ENCODE measurements at places on chromosomes 1 and 21.
A peak's percentile ranks its signal among the peaks of the same experiment; 100 is the strongest.

DNA sequence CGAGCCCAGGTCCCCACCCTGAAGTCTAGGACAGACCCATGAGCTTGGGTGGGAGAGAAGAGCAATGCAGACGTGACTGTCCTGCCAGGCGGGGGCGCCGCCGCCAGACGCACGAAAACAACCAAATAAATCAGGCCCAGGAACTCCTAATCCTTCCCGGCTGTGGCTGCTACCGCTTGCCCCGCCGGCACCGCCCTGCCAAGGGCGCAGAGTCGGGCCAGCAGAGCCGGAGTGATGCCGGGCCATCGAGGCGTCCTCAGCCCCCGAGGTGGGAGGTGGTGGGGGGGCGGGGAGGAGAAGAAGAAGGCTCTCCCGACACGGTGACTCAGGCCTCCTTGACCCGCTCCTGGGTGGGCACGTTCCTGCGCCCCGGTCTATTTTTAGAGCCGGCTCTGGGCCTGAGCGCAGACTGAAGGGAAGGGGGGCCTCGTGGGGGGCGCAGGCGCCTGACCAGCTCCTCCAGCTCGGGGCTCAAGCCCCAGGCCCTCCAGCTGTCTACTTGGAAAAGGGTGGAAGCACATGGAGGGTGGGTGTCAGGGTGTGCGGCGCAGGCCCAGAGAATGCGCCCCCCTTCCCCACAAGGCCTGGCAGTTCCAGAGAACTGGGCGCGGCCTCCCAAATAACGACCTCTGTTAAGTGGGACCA is 10.7 kb upstream of the COL16A1 start:
- DNase-seq = peak; percentile 78

DNA sequence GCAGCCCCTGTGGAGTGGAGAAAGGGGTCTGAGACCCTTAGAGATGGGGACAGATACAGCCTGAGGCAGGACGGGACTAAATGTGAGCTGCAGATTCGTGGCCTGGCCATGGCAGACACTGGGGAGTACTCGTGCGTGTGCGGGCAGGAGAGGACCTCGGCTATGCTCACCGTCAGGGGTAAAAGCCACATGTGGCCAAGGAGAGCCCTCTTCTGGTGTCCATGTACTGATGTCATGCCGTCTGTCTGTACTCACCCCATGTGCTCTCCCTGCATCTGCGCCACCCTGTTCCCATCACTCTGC is 84.7 kb downstream of the OBSCN start:
- DNase-seq = no peak

DNA sequence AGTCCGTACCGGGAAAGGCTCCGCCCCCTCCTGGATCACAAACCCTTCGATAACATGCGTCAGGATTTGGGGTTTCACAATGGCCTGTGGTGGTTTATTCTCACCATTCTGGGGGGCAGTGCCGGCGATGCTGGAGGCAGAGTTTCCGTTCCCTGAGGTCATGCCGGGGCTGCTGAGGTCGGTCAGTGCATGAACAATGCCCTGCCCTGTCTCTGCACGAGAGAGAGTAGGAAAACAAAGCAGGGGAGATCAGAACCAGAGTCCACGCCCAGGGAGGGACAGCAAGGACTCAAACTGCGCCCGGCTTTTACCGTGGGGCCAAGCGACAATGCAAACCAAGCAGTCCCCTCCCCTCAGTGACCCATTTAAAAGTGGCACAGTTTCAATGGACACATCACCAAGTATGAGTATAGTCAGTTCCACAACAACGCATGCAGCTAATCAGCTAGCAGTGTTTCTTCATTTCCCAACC is 13.2 kb upstream of the A3GALT2 start:
- no peak for DNase-seq

DNA sequence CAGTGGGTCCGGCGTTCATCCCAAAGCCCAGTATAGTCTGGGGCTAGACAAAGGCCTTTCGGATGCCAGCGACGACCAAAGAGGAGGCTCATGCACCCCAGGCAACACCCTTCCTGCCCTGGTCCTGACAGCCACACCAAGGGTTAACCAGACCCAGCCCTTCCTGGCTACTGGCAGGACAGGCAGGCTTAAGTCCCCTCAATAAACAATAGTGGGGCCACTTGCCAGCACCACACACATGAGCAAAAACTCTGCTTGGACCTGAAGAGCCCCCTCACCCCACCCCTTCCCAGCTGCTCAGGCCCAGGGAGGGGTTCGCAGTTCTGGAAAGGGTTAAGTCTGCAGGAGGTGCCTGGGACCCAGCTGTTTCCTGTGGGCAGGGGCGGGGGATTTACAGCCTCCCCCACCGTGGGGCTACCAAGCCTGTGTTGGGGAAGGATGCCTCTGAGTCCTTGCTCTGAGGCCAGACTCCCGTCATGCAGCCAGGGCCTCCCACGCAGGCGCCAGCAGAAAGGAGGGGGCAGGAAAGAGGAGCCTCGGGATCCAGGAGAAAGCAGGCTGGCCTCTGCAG is 18.2 kb downstream of the PHLDA3 start:
- DNase-seq = peak; percentile 39

- DNase-seq = peak; percentile 47
These were observed 119.7 kb downstream of the ZNF281 start for GRCh38 chr1:200290010-200290685.

- no peak for DNase-seq
These were observed 16.2 kb downstream of the SRRM1 start for GRCh38 chr1:24659166-24659904.

- no peak for DNase-seq
These were observed 15.1 kb downstream of the USP33 start for GRCh38 chr1:77744576-77744975.

DNA sequence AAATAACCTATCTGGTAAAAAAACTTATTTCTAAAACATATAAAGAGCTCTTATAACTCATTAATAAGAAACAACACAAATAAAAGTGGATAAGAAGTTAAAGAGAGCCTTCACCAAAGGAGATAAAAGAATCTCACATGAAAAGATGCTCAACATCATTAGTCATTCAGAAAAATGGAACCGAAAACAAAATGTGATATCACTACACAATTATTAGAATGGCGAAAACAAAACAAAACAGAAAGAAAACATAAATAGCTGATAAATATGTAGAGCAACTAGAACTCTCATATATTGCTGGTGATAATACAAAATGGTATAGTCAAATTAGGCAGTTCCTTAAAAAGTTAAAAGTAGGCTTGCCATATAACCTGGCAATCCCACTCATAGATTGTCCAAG is 1109.3 kb downstream of the PLA2G4A start:
- no peak for DNase-seq

DNA sequence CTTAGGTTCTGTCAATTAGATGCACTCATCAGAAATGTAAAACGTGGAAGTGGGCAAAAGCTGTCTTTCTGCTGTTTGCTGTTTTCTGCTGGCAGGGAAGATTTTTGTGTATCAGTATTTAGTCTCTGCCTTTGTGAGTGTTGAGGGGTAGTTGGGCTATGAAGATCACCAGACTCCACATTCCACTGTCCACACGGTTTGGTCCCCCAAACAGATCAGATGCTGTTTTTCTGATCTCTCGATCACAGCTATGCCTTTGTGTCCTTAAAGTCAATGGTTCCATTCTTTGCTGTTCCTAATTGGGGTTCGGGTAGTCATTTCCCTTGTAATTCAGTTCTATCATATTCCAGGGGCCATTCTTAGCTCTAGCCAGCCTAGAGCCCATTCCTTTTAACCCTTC is 27.0 kb upstream of the NPL start:
- DNase-seq = no peak

DNA sequence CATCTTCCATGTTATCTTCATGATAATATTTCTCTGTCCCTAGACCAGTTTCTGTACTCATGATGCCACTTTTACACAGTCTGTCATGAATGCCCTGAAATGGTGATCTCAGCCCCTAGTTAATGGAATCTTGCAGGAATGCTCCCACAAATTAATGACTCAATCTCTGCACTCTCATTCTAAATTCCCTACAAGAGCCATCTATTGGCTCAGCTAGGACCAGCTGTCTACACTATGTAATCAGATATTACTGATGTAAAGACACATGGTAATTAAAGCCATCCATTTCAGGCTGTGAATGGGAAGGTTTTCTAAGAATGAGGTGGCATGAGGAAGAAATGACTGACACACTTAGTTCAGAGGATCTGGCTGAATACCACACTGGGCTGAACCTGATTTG is 199.1 kb upstream of the KCND3 start:
- DNase-seq = no peak

DNA sequence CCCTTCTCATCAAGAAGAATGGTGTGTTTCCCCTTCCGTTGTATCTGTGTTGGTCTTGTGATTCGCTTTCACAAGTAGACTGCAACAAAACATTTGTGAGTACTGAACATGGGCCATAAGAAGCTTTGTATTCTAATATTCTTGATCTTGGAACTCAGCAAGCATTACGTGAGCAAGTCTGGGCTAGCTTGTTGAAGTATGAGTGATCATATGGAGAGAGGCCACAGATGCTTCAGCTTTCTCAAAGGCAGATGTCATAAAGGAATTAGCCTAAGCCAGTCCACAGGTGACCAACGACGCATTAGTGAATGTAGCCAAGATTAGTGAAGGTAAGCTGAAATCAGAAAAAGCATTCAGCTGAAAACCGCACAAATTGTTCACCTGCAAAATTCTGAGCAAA is 609.6 kb upstream of the NEGR1 start:
- no peak for DNase-seq

DNA sequence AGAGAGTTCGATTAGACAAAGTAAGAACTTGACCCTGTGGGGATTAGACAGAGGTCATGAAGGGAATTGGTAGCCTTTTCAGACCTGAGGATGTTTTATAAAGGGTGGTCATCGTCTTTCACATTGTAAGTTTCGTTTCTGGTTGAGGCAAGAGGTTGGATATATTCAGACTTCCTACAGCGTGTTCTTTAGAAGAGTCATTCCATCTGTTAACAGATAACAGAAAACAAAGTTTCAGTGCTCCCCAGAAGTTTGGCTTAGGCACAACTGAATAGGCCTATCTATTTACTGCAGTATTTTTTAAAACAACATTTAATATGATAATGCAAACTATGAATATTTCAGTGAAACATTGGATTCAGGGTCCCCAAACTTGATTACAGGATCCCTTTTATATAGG is 17.1 kb upstream of the IVNS1ABP start:
- no peak for DNase-seq

DNA sequence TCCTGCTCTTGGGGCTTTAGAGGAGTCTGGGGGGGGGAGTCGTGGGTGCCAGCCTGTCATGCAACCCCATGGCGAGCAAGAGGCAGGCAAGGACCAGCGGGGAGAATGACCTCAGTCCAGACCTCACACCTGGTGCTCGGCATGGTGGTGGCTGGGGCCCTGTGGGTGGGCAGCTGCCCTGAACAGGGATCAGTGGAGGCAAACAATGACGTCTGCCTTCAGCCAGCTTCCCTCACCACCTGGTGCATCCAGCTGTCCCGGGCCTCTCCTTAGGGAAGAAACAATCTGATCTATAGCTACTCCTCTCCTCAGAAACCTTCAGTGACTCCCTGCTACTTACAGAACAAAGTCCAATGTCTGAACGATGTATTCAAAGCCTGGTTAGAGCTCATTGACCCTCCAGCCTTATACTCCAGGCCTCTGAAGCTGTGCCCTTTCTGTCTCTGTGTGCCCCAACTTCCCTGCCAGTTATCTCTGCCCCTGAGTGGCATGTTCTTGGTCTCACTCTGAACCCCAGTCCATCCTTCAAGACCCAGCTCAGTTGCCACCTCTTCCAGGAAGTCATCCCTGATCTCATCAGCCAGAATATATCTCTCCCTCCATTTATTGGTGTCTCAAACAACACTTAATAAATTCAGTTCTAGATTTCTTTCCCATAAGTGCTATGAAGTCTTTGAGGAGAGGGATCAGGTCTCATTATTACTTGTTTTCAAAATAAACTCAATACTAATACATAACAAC is 6.6 kb downstream of the PADI2 start:
- DNase-seq = no peak

DNA sequence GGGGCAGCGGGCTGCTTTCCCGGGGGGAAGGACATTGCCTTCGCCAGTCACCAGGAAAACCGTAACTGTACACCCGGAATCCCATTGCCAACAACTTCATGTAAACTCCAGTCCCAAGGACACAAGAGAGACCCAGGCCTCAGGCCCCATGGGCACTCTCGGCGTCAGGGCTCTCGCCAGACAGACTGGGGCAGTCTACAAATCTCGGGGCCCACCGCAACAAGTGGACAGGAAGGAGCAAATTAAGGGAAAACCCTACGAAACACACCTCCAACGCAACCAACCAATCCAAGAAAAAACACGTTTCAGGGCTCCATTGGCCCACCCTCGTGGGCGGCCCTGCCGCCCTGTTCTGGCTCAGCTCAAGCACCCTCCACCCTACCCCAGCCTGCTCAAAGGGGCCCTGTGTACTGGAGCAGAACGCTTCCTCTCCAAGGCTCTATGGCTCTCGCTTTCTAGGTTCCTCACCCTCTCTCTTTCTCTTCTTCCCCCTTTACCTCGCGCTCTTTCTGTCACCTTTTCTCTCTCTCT is 4.6 kb upstream of the ZNF678 start:
- DNase-seq = no peak

- DNase-seq = no peak
These were observed 25.8 kb downstream of the ACTL8 start for GRCh38 chr1:17780916-17781315.

GRCh38 chr1:236953151-236953700 is 51.0 kb downstream of the MT1HL1 start:
- DNase-seq = no peak

GRCh38 chr21:45341779-45342178 is 54.1 kb upstream of the POFUT2 start:
- DNase-seq = no peak

- no peak for DNase-seq
These were observed 21.6 kb downstream of the LDLRAP1 start for GRCh38 chr1:25564777-25565574.

DNA sequence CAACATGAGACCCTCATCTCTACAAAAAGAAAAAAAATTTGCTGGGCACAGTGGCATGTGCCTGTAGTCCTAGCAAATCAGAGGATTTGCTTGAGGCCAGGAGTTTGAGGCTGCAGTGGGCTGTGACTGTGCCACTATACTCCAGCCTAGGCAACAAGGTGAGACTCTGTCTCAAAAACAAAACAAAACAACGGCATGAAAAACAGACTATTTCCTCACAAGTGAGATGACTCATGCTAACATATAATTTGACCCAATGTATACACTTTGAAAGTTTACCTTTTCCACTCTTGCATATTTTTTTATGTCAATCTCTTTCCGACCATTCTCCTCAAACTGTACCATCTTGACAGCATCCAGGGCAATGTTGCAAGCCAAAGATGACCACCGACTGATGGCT is 17.5 kb downstream of the CCT3 start:
- DNase-seq = no peak

- no peak for DNase-seq
These were observed 8.1 kb downstream of the CCSAP start for GRCh38 chr1:229334716-229335115.

GRCh38 chr1:212013672-212014071 is 21.7 kb downstream of the INTS7 start:
- DNase-seq = no peak

DNA sequence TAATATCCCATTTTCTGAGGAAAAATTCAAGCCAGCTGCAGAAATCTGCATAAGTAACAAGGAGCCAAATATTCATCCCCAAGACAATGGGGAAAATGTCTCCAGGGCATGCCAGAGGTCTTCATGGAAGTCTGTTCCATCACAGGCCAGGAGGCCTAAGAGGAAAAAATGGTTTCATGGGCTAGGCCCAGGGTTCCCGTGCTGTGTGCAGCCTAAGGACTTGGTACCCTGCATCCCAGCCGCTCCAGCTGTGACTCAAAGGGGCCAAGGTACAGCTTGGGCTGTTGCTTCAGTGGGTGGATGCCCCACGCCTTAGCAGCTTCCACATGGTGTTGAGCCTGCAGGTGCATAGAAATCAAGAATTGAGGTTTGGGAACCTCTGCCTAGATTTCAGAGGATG is 173.5 kb downstream of the LMX1A start:
- DNase-seq = no peak

- no peak for DNase-seq
These were observed 1.7 kb downstream of the INKA2 start for GRCh38 chr1:111737216-111738132.
